ENCODE measurements at places on chromosomes 1 and 21. TPM values are rescaled to one million over a fixed set of nuclear protein-coding genes. Genes with fewer than 3 reads are reported as not detected.
A peak's percentile ranks its signal among the peaks of the same experiment; 100 is the strongest.

DNA sequence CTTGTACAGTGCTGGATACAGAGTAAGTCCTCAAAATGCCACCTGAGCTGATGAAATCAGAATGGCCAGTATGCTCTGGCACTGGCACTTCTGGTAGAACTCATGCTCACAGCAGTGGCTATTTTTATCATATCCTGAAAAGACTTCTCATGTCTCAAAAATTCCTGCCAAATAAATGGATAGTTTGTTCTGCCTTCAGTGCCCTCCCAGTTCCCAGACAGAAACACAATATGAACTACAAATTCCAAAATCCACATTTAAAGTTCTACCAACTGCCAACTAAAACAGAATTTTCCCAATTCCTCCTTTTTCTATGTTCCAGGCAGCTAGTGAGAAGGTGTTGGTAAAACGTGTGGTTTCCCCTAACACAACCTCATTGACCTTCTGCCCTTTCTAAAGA, 51.4 kb upstream of the RGS1 start:
- DNase-seq: no peak
- no peaks in the 10 kb centered on the region for H3K4me1 ChIP-seq
- no peaks in the 10 kb centered on the region for H3K36me3 ChIP-seq
- H3K27me3 ChIP-seq: no peaks in the 10 kb centered on the region
- H3K4me3 ChIP-seq: no peak overlapping the region
- H3K27ac ChIP-seq: no peak overlapping the region

The DPT gene
- not detected for total RNA-seq

The SPRR2G gene
- not detected for total RNA-seq

GRCh38 chr1:234610061-234610665, at the start of gene IRF2BP2:
Gene IRF2BP2, minus strand, starts transcription at chr1:234610178. Its CDS starts 684 bp downstream, at chr1:234609494.
- peak within 1 kb of the TSS; percentile 82 for H3K4me3 ChIP-seq
- H3K27me3 ChIP-seq: no peaks in the 10 kb centered on the region
- H3K36me3 ChIP-seq: peaks cover 8% of the 10 kb centered on the region
- H3K27ac ChIP-seq: peak within 1 kb of the TSS; percentile 89
- peaks cover 33% of the 10 kb centered on the region for H3K4me1 ChIP-seq

DNA sequence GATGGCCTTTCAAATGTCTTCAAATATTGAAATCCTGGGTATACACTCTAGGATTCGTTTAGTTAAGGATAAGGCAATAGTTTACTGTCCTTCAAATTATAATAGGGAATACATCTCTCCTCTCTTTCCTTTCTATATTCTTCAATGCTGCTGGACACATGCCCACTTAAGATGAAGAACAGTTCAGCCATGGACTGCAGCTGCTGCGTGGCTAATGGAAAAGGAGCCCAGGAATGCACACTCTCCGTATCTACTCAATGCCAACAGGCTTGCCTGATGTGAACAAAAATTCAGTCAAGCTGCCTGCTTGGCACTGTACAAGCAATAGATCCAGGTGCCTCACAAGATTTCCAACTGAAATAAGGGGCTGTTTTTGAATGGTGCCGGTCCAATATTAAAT, 321.2 kb upstream of the LYPLAL1 start:
- no peak overlapping the region for H3K27ac ChIP-seq
- H3K36me3 ChIP-seq: no peaks in the 10 kb centered on the region
- no peak for DNase-seq
- no peaks in the 10 kb centered on the region for H3K4me1 ChIP-seq
- H3K4me3 ChIP-seq: no peak overlapping the region

DNA sequence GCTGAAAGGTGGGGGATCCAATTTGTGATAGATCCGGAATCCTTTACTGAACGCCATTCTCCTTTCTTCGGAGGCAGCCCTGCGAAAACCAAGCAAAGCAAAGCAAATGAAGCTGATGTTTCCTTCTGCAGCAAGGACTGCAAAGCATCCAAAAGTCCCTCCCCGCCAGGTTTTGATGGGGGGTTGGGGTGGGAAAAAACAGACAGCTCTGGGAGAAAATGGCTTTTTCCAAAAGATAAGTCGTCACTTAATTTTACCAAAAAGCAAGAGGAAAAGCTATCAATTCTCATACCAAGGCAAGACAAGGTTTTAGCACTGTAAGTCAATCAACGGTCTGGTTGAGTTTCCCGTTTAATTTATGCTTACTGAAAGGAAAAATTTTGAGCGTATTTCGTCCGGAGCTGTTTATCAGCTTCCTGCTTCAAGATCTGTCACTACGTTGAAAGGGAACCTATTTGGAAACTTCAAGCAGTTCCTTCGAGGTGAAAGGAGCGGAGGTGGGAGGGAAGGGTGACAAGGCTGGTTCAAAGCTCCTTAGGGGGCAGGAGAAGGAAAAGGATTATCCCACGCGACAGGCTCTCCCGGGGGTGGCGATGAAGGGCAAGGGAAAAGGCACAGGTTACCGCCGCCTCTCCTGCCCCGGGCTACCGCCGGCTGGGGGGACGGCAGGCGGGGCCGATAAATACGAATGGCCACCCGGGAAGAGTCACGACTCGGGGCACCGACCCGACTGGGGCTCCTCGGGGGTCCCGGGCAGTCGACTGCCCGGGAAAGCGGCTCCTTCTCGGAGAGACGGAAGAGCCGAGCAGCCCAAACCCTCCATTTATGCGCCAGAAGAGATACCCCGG, 750 bp downstream of the SYNJ1 start:
- no peak overlapping the region for H3K27ac ChIP-seq
- H3K4me3 ChIP-seq: peak overlapping the region; percentile 82
- peaks cover 4% of the 10 kb centered on the region for H3K4me1 ChIP-seq
- H3K27me3 ChIP-seq: no peaks in the 10 kb centered on the region
- peak; percentile 57 for DNase-seq

The DEGS1 gene
- 46.1 TPM for total RNA-seq

The TMEM51 gene
- 9.9 TPM for total RNA-seq

GRCh38 chr21:41752231-41752681, 14.6 kb downstream of the RIPK4 start:
- DNase-seq: no peak
- H3K4me1 ChIP-seq: peaks cover 34% of the 10 kb centered on the region
- no peaks in the 10 kb centered on the region for H3K27me3 ChIP-seq
- H3K4me3 ChIP-seq: no peak overlapping the region
- no peak overlapping the region for H3K27ac ChIP-seq

GRCh38 chr1:197912739-197913494, 4.3 kb upstream of the LHX9 start:
- peak; percentile 63 for DNase-seq
- H3K27me3 ChIP-seq: peaks cover 99% of the 10 kb centered on the region
- no peaks in the 10 kb centered on the region for H3K36me3 ChIP-seq
- no peak overlapping the region for H3K27ac ChIP-seq

- no peaks in the 10 kb centered on the region for H3K4me1 ChIP-seq
- H3K36me3 ChIP-seq: no peaks in the 10 kb centered on the region
- no peak for DNase-seq
- H3K4me3 ChIP-seq: no peak overlapping the region
- H3K27ac ChIP-seq: no peak overlapping the region
These were observed 34.9 kb upstream of the TACSTD2 start for GRCh38 chr1:58611861-58612385.

The GPR3 gene
- total RNA-seq: 9.4 TPM

The PRAMEF5 gene
- total RNA-seq: not detected

DNA sequence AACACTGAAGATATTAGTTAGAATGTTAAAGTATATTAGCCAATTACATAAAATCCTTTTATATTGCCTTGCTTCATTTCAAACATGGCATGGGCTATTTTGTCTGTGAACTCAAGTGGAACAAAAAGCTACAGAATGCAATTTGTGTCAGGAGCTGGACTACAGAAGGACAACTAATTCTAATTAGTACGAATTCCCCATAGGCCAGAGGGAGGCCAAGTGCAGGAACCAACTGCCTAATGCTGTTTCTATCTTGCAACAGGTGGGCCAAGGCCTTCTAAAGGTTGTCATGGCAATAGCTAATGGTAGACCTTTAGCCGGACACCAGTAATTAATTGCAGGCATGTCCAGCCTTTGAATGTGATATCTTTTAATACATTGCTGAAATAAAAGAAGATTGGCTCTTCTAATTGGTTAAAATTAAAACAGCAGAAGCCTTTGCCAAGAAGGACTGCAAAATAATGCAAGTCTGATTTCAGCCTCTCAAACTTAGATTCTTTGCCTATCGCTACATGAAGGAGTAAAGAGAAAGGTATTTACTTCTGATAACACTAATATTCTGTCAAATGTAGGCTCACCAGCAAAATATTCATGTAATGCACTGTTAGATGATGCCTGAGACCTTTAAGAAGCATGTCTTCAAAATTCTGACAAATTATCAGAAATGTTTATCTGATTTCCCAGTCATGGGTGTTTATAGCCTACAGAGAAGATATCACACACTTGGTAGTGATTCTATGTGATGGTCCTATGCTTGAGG, 232.1 kb downstream of the LMO4 start:
- no peak overlapping the region for H3K27ac ChIP-seq
- H3K27me3 ChIP-seq: no peaks in the 10 kb centered on the region
- no peak overlapping the region for H3K4me3 ChIP-seq
- H3K4me1 ChIP-seq: no peaks in the 10 kb centered on the region

GRCh38 chr1:151984313-151984956, 9.2 kb downstream of the S100A10 start:
- no peaks in the 10 kb centered on the region for H3K27me3 ChIP-seq
- H3K4me3 ChIP-seq: no peak overlapping the region
- H3K27ac ChIP-seq: no peak overlapping the region
- H3K36me3 ChIP-seq: peaks cover 12% of the 10 kb centered on the region

The GREM2 gene
- not detected for total RNA-seq

- no peaks in the 10 kb centered on the region for H3K4me1 ChIP-seq
- peaks cover 60% of the 10 kb centered on the region for H3K36me3 ChIP-seq
- DNase-seq: no peak
- no peaks in the 10 kb centered on the region for H3K27me3 ChIP-seq
These were observed 9.6 kb downstream of the P3H1 start for GRCh38 chr1:42756956-42757891.

DNA sequence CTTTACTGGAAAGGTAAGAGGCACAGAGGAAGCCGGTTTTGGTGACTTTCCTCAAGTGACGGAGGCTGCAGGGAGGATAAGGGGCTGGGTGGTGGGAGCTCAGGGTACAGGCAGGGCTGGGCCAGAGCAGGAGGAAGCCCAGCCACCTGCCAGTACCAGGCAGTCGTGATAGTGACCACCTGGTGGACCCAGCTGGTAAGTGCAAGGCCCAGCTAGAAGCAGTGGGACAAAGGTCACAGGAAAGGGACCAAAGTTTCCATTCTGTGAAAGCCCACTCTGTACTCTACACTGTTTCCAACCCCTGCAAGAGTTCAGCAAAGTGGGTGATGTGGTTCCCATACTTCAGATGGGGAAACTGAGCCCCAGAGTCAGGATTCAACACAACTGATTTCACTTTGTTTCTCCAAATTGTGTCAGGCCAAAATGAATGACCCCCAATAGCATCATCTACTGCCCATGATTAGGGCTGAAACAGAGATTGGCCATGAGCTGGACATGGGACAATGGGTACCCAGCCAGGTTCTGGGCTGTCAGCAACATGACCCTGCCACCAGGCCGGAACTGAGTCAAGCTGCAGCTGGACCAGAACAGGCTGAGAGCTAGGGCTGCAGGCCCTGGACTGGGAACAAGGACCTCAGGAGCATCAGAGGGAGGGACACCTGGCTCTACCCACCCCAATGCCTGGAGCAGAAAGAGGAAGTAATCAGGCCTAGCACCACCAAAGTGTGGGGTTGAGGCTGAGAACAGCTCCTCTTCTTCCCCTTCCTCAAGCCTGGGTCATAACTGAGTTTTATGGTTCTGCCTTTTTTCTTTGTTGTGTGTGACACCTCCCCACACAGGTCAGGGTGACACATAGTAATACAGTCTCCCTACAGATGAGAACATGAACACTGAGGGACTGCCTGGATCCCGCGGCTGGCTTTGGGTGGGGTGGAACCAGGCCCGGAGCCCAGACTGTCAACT, 50.2 kb downstream of the KCNN3 start:
- peak; percentile 65 for DNase-seq
- 0 out of 2 replicates have a peak, but pooled peaks cover 2% of the 10 kb centered on the region for H3K4me1 ChIP-seq
- no peak overlapping the region for H3K27ac ChIP-seq

GRCh38 chr21:18772897-18773296, 369.3 kb upstream of the TMPRSS15 start:
- H3K36me3 ChIP-seq: no peaks in the 10 kb centered on the region
